ENCODE measurements at places on chromosomes 11 and 22.

GRCh38 chr11:93775289-93775688 is 8.8 kb upstream of the MED17 start:
- no peaks in the 10 kb centered on the region for H3K4me1 ChIP-seq
- no peak overlapping the region for H3K4me3 ChIP-seq
- no peak overlapping the region for H3K27ac ChIP-seq
- H3K36me3 ChIP-seq = no peaks in the 10 kb centered on the region
- H3K27me3 ChIP-seq = no peaks in the 10 kb centered on the region

DNA sequence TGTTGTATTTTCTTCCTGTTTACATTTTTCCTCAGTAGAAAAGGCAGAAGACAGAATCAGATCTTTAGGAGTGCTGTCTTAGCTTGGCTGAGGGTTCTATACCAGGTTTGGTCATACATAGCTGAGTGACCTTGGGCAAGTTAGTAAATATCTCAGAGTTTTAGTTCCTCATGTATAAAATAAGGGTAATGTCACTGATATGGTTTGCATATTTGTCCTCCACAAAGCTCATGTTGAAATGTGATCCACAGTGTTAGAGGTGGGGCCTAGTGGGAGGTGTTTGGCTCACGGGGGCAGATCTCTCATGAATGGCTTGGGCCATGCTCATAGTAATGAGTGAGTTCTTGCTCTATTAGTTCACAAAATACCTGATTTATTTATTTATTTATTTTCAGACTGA is 7.5 kb upstream of the HTR3A start:
- H3K27me3 ChIP-seq = no peaks in the 10 kb centered on the region
- no peak for DNase-seq
- no peak overlapping the region for H3K4me3 ChIP-seq
- no peaks in the 10 kb centered on the region for H3K36me3 ChIP-seq
- H3K4me1 ChIP-seq = no peaks in the 10 kb centered on the region

DNA sequence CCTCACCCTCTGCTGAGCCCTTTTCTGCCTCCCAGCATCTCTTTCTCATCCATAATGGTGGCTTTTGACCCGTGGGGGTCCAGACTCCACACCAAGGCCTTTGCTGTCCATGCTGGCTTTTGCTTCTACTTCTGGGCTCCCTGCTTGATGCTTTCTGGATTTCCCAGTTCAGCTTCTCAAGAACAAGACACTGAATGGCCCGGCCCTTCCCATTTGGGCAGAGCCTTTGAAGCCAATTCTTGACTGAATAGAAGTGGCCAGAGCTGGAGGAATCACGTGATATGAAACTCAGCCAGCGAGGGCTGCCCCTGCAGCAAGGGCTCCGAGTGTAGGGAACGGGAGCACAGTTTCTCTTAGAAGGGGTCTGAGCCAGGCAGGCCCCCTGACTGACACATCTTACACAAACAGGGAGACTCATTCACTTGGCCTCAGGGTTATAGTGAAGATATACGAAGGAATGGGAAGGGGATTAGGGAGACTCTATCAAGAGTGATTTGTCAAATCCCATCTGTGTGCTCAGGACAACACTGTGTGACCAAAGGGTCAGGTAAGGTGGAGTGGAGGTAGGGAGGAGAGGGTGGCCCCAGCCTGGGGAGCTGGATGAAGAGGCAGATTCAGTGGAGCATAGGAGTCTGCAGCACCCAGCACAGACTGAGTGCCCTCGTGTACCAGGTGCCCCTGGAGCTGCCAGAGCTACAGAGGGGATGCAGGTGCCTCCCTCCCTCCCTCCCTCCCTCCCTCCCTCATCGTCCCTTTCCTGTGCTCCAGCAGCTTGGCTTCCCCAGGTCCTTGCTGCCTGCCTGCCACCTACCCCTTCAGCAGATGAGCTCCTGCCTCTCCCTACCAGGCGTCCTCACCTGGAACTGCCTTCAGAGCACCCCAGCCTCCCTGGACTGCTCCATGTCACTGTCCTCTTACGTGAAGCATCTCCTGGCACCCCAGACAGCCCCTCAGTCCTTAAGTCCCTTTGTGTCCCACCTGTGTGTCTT is 106.0 kb downstream of the TRIM29 start:
- no peak for DNase-seq
- H3K27ac ChIP-seq = no peak overlapping the region
- no peaks in the 10 kb centered on the region for H3K36me3 ChIP-seq
- H3K4me3 ChIP-seq = no peak overlapping the region
- peaks cover 18% of the 10 kb centered on the region for H3K27me3 ChIP-seq

GRCh38 chr11:76610371-76610770 is 60.2 kb downstream of the LRRC32 start:
- no peaks in the 10 kb centered on the region for H3K4me1 ChIP-seq
- no peak overlapping the region for H3K4me3 ChIP-seq
- DNase-seq = no peak
- no peaks in the 10 kb centered on the region for H3K27me3 ChIP-seq

DNA sequence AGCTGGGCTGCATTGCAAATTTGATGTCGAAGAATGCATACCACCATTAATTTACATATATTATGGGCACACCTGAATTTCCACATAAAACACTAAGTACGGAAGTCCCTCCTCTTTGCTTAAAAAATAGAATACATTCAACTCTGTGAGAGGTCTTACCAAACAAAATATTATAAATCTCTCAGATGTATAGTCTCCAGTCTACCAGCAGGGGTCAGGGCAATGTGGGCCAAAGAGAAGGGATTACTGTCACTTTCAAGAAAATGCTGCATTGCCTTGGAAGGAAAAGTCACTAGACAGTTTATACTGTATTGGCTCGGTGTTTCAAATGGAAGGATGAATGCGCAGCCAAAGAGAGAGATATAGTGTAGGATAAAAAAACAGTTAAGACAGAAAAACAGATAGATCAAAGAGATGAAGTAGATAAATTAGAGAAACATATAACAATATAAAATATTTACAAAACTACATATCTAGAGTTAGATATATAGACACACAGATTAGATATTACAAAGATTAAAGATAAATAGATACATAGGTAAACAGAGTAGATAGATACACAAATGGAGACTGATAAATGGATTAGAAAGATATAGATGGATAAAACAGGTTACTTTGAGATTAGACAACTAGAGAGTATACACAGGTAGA is 20.9 kb downstream of the SERGEF start:
- peak; percentile 43 for DNase-seq
- H3K27me3 ChIP-seq = no peaks in the 10 kb centered on the region
- no peak overlapping the region for H3K27ac ChIP-seq
- H3K4me1 ChIP-seq = no peaks in the 10 kb centered on the region
